Caudate nucleus (tissue), 63 donors: ENCODE measurements at places on chromosomes 5 and 9.

DNA sequence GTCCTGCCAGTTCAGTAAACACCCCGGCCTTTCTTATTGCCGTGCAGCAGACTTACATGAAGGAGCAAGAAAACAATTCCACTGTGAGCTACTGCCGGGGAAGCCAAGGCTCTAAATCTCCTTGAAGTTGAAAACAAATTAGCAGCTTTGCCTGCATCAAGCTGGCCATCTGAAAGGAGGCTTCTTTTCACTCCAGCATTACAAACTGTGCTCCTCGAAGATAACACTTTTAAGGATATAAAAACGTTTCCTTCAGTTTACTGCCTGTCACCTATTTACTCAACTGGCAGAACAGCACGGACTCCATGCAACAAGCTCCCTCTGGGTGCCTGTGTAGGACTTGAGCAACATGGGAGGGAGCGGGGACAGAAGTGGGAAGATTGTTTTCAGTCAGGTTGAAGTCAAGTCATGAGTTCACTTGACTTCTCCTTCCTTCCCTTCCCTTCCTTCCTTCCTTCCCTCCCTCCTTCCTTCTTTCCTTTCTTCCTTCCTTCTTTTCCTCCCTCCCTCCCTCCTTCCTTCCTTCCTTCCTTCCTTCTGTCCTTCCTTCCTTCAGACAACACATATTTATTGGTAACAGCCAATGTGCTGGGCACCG lies 67.4 kb downstream of the ZNF608 start:
- DNase-seq, result no peak

DNA sequence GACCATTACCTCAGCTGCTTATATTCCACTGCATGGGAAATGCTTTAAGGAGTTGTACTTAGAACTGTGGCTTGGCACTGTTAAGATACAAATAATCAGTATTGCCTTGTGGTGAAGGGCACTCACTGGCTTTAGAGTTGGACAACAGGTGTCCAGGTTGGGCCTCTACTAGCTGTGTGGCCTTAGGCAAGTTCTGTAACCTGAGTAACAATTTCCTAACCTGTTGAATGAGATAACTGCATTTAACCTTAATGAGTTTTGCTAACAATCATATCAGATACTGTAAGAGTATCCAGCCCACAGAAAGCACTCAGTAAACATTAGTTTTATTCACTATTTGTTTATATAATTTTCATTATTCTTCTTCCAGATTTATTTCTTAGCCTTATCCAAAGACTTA lies 17.2 kb upstream of the HK3 start:
- DNase-seq, result no peak

DNA sequence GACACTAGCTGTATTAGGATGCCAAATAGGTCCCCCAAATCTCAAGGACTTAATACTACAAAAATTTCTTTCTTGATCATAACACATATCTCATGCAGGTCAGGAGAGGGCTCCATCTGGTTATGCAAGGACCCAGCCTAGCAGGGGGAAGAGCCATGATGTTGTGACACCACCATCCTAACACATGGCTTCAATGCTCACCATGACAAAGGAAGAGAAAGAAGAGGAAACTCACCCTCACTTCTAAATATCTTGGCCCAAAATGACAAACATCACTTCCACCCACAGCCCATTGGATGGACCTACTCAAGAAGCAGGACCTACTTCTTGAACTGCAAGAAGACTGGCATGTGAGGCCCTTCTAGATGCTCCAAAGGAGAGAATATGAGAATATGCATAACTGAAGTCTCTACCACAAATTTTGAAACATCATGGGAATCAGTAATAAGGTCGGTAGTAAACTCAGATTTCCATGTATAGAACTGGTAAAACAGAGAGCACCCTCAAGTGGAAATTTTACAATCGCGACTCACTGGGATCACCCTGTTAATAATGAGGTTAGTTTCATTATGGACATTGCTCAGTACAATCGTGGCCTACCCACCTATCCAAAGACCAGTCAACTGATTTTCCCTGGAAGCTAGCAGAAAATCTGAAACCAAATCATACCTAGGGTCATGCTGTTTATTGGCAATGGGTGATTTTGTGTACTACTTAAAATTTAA lies 308.2 kb downstream of the ACTL7B start:
- DNase-seq, result no peak

DNA sequence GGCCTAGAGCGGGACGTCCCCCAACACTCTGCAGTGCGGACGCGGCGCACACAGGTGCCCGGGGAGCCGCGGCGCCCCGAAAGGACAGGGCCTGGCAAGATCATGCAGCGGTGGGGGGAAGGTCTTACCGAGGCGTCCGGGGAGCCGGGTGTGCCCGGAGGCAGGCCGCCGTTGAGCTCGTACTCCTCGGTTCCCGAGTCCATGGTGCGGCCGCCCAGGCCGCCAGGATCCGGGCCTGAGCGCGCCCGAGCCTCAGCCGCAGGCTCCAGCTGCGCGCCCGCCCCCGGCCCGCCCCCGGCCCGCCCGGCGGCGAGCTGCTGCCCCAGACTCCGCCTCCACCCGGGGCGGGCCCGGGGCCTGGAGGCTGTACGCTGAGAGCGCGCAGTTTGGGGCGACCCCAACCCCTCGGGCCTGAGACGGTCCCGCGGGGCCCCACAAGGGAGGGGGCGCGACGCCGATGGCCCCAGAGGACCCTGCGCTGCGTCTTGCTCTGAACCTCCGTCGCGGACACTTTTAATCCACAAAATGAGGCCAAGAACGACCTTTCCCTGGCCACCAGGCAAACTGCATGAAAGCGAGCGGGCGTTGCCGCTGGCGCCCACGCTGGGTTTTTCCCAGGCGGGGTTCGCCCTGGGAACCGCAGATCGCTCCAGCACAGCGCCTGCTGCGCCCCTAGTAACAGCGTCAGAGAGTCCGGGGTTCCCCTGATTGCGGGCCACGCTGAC lies at the start of gene NINJ1:
TSS of gene NINJ1 (minus strand) at position 237 of the 725 bp plus-strand sequence. CDS start at position 203, 34 bp downstream.
- DNase-seq, result no peak

DNA sequence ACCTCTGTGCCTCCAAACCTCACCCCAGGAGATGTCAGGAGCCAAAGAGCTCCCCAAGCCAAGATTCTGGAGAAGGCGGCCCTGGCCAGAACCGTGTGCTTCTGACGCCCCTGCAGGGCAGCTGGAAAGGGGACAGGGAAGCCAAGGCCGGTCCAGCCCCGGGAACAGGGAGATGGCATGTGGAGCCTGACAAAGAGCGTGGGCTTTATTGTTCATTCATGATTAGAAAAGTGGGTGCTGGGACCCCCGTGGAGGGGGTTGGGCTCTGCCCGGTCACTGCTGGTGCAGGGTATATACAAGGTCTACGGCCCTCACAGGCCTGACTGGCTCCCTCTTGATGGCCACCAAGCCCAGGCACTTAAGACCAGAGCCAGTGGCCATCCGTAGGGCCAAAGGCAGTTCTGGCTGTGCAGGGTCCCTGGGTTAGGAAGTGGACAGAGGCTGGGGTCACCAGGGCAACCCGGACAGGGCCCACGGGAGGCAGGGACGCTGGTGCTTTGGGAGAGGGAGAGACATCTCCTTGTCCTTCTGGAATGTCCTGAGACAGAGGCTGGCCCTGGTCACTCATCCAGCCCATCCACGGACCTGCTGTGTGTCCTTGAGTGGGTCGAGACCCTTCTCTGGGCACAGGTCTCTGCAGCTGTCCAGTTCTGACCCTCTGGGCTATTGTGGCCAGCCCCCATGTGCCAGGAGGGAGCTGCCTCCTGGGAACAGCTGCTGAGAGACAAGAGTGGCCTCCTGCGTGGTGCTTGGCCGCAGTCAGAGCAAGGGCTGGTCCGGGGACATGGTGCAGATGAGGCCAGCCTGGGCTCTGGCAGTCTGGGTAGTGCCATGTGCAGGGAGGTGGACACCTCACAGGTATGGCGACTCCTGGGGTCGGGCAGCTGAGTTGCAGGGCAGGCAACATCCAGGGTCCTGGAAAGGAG lies 12.5 kb downstream of the NINJ1 start:
- no peak for DNase-seq
